Fibroblast of lung (primary cell): ENCODE measurements at places on chromosomes 7 and 10. TPM values are rescaled to one million over a fixed set of nuclear protein-coding genes. Genes with fewer than 3 reads are reported as not detected.

DNA sequence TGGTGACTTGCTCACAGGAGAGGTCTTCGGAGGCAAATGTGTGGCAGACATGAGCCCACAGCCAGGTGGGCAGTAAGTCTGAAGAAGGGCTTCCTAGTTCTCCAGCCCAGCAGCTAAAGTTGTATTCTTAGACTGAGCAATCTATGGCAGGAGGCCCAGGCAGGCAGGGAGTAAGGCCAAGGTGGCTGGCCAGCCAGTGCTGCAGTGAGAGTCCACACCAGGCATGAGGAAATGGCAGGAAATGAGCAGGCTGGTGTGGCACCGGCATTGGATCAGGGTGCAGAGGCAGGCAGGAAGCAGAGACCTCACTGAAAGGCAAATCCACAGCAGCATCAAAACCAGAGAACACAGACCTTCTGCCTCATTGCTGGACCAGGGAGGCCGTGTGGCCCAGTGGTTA is 84.6 kb upstream of the PDE1C start:
- peak; percentile 65 for DNase-seq

Gene PAX2
- polyA plus RNA-seq, result not detected in 2 replicates

Gene GBX1
- polyA plus RNA-seq, result not detected in 2 replicates

DNA sequence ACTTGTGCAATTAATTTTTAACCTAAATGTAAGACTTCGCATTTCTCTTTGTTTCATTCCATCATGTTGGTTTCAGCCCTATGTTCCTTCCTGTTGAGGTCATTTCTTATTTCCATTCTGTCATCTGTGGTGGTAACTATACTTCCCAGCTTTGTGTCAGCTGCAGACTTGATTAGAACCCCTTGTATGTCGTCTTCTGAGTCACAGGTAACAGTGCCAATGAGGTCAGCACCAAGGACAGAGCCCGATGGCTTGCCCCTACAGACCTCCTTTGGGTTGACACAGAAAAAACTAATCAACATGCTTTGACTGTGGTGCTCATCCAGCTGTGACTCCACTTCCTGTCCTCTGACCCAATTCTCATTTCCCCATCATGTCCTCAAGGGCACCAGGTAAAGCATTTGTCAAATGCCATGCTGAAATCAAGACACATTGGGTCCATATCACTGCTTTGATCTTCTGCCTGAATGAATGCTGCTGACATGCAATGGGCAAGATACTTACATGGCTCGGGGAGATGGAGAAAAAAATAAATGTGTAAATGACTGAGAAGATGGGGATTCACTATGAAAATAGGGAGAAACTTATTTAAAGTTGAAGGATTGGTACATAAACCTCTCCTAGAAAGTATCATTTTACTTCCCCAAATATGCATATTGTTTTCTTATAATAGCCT is 25.6 kb upstream of the CRTAC1 start:
- no peak for DNase-seq

GRCh38 chr7:108246227-108246837 is 116.2 kb upstream of the LAMB4 start:
- peak; percentile 99 for DNase-seq

Gene ZNF316
- 4.5 and 5.1 TPM in 2 replicates for polyA plus RNA-seq

Gene SH2B2
- polyA plus RNA-seq, result 0.18 and 0.43 TPM in 2 replicates

Gene WDFY4
- polyA plus RNA-seq, result 0.06 and 0.08 TPM in 2 replicates

DNA sequence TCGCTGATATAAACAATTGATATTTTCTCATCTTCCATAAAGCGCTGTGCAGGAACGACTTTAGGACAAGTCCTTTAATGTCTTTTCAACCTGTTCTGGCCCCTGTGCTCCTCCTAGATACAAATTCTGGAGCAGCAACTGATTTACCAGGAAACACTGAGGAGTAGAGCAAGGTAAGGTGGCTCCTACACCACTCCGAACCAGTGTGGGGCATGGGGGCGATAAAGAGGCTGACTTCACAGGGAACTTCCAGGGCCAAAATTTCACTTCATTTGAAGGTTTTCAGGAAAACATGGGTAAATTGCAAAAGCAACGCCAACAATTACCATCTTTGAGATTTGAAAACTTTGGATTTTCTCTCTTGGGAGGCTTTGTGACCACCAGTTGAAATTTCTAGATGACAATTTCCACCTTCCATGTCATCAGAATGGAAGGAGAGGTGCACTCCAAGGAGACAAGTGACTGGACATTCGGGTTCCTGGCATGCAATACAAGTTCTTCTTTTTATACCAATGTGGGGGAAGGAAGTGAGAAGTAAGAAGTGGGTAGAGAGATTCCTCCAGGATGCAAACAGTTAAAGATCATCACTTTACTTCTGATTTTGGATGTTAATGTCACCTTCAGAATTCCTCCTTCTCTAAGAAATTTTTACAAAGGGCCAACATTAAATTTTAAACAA is 118.5 kb downstream of the FAM107B start:
- no peak for DNase-seq

Gene CTNNA3
- not detected in 2 replicates for polyA plus RNA-seq

GRCh38 chr10:74081192-74081803 is 69.3 kb downstream of the AP3M1 start:
- peak; percentile 50 for DNase-seq

- no peak for DNase-seq
Observed at GRCh38 chr7:75711076-75711475, 27.7 kb downstream of the HIP1 start.

GRCh38 chr7:13231216-13231615 is 543.8 kb downstream of the ARL4A start:
- no peak for DNase-seq

DNA sequence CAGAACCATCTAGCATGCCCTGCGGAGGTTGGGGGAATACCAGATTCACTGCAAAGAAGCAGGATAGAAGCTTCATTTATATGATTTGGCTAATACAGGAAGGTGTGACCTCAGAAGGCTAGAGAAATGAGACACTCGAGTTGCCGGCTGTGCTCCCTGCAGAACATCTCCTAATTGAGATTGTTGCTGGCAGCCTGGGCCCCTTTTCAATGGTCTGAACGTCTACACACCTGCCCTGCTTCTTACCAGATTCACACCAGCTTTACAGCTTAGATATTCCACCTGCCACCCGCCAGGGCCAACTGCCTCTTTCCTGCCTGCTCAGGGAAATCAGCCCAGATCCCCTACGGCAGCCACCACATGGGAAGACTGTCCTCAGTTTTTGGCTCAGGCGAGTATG is 475.3 kb upstream of the AUTS2 start:
- DNase-seq, result no peak

DNA sequence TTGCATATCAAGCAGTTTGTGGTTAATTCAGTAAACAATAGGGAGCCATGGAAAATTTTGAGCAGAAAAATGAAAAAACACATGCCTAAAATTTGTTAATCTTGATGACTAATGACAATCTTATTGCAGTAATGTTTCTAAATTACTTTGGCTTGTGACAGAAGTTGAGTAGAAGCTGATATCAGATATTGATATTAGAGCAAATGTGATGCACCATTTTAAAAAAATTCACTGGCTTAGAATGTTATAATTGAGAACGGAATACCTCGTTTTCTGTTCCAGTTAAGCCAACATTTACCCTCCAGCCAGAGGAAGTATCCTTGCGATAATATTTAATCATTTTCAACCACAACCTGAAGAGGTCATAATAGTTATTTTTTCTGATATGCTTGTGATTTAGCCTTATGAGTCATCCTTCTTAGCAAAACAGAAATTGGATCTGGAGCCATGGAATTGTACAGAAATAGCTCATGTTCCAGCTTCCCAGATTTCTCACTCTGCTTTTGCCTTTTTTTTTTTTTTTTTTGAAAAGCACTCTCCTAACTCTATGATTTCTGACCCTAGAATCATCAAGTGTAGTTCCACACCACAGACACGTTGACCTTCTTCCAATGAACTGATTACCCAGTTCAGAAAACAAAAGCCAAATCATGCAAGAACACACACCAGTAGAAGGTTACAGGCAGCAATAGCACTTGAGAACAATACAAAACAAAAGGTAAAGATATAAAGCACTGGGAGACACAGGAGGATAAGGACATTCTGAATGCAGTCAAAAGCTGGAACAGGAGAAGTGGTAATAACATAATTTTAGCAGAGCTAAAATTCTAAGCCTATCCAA is 96.8 kb upstream of the PHYHIPL start:
- peak; percentile 86 for DNase-seq

DNA sequence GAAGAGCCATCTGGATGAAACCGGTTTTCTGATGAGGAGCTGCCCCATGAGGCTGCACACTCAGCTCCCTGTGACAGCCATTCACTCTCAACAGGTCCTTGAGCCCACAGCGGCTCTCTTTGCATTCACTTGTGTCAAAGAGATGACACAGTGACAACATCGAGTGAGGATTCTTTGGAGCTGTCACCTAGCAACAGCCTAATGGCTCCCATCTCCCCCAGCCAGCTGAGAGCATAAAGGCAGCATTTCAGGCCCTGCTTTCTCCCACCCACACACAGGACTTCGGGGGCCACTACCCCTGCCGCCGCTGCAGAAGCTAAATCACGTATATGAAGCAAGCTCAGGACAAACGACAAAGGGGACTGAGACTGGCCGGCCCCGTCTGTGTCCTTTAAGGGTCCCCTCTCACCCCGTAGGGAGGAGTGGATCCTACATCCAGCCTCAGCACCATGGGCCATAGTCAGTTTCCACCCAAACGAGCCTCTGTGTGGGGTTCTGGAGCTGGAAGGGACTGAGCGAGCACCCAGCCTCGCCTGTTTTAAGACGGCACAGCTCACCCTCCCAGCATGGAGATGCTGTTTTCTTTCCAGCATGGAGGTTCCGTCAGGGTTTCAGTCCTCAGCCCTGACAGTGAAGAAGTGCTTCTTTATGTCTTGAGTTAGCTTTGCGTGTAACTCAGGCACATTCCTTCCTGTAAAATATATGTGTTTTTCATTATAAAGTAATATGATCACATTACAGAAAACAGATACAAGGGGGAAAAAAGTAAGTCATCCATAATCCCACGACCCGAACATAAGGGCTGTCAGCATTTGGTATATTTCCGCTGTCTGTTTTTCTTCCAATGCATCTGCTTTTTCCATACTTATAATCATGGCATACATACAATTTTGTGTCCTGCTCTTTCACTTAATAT is 4.9 kb downstream of the CPA4 start:
- no peak for DNase-seq

Gene GARIN1A
- 0.46 and 0.52 TPM in 2 replicates for polyA plus RNA-seq

DNA sequence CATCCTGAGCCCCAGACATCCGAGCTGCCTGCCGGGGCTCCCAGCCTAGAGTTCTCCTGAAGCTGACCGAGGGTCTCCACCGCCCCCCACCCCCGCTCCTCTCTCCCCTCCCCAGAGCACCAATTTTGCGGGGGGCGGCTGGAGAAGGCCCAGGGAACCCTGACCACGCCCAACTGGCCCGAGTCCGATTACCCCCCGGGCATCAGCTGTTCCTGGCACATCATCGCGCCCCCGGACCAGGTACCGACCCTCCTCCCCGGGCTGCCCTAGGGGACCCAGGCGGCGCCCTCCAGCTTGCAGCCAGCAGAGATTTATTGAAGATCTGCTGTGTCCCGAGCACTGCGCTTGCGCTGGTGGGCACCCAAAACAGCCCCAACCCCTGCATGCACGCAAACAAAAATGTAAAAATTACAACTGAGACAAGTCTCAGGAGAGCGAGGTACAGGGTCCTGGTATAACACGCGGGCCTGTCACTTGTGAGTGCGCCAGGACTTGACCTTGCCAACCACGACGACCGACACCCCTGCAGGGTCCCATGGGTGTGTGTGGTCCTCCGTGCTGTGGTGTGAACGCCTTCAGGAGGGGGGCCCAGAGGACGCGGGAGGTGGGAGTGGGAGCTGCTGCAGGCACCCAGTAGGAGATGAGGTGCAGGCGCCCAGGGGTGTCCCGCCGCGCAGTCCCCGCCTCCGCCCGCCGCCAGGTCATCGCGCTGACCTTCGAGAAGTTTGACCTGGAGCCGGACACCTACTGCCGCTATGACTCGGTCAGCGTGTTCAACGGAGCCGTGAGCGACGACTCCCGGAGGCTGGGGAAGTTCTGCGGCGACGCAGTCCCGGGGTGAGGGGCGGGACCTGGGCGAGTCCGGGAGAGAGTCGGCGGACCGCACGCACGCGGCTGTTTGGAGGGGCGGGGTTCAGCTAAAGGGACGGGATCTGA is 3.1 kb downstream of the PCOLCE start:
- no peak for DNase-seq

- DNase-seq, result no peak
Observed at GRCh38 chr7:77950548-77950947, 152.0 kb downstream of the PHTF2 start.

DNA sequence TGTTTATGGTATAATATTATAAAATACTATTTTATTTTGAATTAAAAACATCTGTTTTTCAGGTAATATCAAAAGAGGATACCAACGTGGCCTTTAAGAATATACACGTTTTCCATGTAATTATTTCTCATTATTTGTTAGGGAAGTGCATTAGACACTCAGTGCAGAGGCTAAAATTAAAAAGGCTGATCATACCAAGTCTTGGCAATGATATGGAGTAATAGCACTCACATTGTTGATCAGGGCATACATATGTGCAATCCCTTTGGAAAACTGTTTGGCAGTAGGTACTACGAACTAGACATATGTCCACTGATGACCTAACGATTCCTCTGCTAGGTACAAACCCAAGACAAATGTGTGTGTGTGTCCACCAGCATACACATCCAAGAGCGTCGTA is 20.7 kb upstream of the VIPR2 start:
- no peak for DNase-seq

GRCh38 chr10:94608559-94608958 is 63.0 kb downstream of the HELLS start:
- no peak for DNase-seq

Gene PARG
- polyA plus RNA-seq, result 12.1 and 12.3 TPM in 2 replicates

DNA sequence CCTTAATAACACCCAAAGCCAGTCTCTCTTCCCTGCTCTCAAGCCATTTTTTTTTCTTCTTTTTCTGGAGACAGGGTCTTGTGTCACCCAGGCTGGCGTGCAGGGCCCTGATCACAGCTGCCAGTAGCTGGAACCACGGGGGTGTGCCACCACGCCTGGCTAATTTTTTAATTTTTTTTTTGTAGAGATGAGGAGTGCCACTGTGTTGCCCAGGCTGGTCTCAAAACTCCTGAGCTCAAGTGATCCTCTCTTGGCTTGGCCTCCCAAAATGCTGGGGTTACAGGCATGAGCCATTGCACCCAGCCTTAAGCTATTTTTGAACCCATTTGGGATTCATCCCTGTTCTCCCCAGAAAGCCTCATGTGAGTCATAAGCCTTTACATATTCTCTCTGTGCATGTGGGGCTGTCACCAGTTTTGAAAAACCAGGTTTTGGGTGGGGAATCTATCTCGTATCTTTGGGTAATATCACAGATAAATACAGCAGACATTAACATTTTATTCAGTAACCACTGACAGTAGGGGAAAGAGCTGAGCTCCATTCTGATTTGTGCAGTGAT is 15.5 kb downstream of the ZNF487 start:
- no peak for DNase-seq

GRCh38 chr10:17768957-17769356 is 17.0 kb downstream of the TMEM236 start:
- DNase-seq, result peak; percentile 72

Gene WASHC2C
- polyA plus RNA-seq, result 54.7 and 57.5 TPM in 2 replicates

Gene ZNF365
- polyA plus RNA-seq, result 1.2 and 3.0 TPM in 2 replicates
